ENCODE measurements at places on chromosomes 2 and 18.

DNA sequence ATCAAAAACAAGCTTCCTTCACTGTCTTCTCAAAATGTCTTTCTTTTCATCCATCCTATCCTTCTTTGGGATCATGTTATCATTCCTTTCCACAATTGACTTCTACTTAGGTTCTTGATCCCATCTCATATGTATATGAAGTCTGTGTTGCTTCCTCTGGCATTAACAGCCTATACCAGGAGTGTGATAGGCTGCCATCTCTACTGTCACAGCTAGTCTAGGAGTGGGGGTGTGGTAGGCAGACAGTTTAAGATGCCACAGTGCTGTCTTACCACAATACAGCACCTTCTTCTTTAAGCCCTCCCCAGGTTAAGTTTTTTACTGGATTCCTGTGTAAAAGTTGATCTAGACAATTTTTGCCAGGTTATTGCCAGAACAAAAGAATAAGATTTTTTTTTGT lies 3.7 kb upstream of the HTR2B start:
- no peak for DNase-seq

- DNase-seq: peak; percentile 62
These were observed 4.4 kb downstream of the ONECUT2 start for GRCh38 chr18:57439609-57439968.

DNA sequence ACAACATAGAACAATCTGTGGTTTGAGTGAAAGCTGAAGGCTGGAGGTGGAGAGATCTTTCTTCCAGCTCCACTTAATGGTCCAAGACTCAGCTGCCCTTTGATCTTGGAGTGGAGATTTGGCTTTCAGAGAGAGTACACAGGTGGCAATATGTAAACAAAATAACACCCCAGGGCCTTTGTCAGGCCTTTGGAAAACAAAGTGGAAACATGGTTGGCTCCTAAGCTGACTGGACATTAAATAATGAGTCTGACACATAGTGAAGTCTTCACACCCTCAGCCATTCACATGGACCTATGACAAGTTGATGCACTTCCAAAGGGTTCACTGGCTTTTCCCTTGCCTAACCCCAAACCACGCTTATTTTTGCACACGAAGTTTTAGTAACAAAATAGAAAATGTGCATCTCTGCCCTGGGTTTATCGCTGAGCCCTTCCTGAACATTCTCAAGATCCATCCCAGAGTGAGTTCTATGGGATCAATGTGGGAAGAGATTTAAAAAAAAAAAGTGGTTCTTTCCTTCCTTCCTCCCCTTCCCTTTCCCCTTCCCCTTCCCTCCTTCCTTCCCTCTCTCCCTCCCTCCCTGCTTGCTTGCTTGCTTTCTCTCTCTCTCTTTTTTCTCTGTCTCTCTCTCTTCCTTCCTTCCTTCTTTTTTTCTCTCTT lies 201.3 kb upstream of the NT5C1B start:
- no peak for DNase-seq

GRCh38 chr2:232310121-232310520 lies 68.4 kb upstream of the ALPP start:
- DNase-seq: peak; percentile 29

- no peak for DNase-seq
These were observed 4.5 kb downstream of the NBEAL1 start for GRCh38 chr2:203019142-203019541.

- DNase-seq: no peak
These were observed 110.1 kb upstream of the SMAD2 start for GRCh38 chr18:48040457-48041110.

GRCh38 chr2:108538000-108538625 lies 3.8 kb downstream of the LIMS1 start:
- peak; percentile 58 for DNase-seq

Measured in islet precursor cell (in vitro differentiated cells).